ENCODE measurements at places on chromosomes 6 and 20.

DNA sequence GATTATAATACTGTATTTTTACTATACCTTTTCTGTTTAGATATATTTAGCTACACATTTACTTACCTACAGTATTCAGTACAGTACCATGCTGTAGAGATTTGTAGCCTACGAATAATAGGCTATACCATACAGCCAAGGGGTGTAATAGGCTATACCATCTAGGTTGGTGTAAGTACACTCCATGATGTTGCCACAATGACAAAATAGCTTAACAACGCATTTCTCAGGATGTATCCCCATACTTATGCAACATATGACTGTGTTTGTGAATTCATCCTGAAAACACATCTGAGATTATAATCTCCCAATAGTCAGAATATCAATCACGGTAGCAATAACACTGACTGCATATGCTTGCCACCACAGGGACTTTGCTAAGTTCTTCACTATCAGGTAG, 20.7 kb downstream of the B4GALT5 start:
- no peak for DNase-seq

DNA sequence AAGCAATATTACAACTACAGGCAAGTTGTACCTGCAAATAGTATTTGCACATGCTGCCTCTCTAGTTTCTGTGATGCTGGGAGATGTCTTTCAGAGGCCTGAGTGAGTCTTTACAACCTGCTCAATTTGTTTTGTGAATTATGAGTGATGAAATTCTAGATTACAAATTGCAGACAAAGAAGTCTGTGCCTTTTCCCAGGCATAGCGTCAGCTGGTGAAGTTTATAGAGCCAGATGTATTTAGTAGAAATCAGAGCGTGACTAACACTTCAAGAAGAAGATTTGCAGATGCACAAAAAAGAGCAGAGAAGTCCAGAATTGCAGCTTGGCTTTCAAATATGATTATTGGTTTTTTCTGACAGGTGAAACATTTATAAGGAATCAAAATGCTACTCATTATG, 289.9 kb downstream of the PLCB1 start:
- DNase-seq = no peak

DNA sequence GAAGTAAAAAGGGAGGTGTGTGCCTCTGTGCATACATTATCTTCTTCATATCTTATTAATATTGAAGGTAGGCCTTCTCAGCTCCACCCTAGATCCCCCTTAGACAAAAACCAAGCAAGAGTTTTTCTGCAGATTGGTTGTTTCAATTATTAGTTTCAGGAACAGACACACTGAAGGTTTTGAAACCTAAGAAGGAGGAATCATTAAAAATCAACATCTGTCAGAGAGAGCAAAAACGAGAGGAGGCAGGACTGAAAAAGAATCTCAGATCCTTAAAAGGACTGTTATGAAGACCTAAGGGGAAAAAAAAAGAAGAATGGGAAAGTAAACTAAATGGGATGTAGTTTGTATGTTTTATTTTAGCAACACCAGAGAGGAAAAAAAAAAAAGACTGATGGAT, 560.8 kb upstream of the JAG1 start:
- DNase-seq = no peak

GRCh38 chr6:35365594-35366203, 23.3 kb downstream of the PPARD start:
- DNase-seq = peak; percentile 18

GRCh38 chr20:48822879-48823385, 4.9 kb downstream of the PREX1 start:
- DNase-seq = peak; percentile 42

DNA sequence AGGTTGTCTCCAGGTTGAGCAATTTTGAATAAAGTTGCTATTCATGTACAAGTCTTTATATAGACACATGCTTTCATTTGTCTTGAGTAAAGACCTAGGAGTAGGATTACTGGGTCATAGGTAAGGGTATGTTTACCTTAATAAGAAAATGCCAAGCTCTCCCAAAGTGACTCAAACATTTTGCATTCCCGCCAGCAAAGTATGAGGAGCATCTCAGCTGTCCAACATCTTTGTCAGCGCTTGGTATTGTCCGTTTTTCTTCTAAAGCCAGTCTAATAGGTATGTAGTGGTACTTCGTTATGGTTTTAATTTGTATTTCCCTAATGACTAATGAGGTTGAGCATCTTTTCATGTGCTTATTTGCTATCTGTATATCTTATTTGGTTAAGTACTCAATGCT, 67.2 kb downstream of the MAP3K5 start:
- no peak for DNase-seq

GRCh38 chr20:23146857-23147637, 60.9 kb upstream of the CD93 start:
- DNase-seq = no peak

DNA sequence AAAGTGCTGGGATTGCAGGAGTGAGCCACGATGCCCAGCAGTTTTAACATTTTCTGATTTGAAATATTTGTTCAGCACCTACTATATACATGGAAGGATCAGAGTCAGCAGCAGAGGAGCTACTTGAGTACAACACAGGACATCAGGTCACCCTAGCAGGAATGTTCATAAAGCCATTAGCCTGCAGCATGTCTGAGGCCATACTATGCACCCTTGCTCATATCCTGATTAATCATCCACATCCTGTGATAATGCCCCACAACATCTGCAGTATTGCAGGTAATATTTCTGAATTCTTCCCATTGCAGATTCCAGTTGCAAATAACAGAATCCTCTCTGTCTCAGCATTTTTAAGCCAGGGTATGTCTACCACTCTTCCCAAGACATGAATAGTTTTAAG, 171.0 kb upstream of the PRND start:
- no peak for DNase-seq

- DNase-seq = no peak
Observed at GRCh38 chr6:89406141-89406540, 5.9 kb downstream of the RRAGD start.

GRCh38 chr20:50794846-50795634, at the start of gene BCAS4:
Gene BCAS4, plus strand, starts transcription at chr20:50795061. Its CDS starts 23 bp downstream, at chr20:50795084.
- DNase-seq = peak; percentile 92
